ENCODE measurements at places on chromosomes 5 and 9.
A peak's percentile ranks its signal among the peaks of the same experiment; 100 is the strongest.

DNA sequence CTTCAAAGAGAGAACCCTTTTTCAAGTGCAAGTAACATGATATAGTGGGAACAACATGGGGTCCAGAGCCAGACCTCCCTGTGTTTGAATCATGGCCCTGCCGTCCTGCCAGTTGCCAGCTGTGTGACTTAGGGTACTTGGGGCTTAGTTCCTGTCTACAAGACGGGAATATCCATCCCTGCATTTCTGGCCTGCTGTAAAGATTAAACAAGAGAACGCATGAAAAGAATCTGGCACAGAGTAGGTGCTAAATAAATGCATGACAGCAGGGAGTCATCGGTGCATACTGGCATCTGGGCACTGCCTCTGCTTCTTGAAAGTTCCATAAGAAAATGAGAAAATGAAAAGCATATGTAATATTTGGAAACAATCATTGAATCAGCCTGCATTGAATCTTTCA is 77.8 kb upstream of the PRRC1 start:
- DNase-seq, result no peak
- H3K27ac ChIP-seq, result no peak overlapping the region
- H3K4me1 ChIP-seq, result no peaks in the 10 kb centered on the region

DNA sequence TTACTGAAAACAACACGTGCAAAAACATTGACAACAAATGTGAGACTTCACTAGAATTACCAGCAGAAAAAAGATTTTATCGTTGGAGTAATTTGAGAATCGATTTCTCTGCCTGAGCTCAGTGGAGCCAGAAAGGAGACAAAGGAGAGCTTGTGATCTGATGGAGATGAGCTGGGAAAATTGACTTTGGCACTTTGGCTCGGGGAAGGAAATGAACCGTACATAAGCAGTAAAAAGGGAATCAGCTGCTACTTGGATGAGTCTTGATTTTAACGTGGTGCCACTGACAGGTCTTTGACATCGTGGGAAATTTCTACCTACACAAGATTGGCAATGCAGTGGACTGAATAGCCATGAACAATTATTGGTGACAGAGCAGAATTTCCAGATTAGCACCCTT is 244.7 kb upstream of the RPS23 start:
- H3K4me3 ChIP-seq, result no peak overlapping the region
- no peaks in the 10 kb centered on the region for H3K27me3 ChIP-seq
- no peak overlapping the region for H3K27ac ChIP-seq
- DNase-seq, result no peak
- H3K4me1 ChIP-seq, result peaks cover 4% of the 10 kb centered on the region
- H3K36me3 ChIP-seq, result no peaks in the 10 kb centered on the region

- DNase-seq, result no peak
- H3K27me3 ChIP-seq, result no peaks in the 10 kb centered on the region
- H3K4me3 ChIP-seq, result no peak overlapping the region
- H3K27ac ChIP-seq, result no peak overlapping the region
- no peaks in the 10 kb centered on the region for H3K4me1 ChIP-seq
Measured at GRCh38 chr5:133108481-133108921, 56.7 kb downstream of the HSPA4 start.

DNA sequence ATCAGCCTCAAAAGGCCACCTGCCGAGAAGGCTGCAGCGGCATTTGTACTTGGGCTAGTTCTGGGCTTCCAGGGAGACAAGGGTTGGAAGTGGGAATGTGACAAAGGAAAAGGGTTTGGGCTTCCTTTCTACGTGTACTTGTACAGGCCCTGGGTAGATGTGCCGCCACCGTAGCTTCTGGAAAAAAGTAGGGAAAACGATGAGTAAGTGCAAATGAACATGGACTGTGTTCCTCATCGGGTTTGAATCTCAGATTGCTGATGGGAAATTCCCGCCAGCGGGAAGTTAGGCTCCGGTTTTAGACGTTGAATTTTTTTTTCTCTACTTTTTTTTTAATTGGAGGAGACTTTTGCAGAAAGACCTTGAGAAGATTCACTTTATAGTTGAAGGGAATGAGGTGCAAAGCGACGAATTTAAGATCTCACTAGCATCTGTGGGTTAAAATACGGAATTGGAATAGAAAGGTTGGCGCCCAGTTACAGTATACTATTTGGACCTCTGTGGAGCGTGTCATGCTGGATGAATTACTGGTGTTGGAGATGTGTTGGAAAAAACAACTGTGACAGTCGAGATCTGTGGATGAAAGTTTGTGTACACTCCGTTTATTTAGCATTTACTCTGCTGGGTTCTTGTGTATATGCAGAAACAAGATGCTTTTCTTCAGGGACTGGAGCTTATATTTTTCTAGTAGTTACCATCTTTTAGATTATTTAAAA is 1.2 kb downstream of the G3BP1 start:
- 0 out of 2 replicates have a peak overlapping the region, but pooled peaks have one; percentile 90 for H3K27ac ChIP-seq
- DNase-seq, result no peak
- peak overlapping the region; percentile 99 for H3K4me3 ChIP-seq
- peaks cover 15% of the 10 kb centered on the region for H3K4me1 ChIP-seq

GRCh38 chr5:94180761-94181160 is 437.6 kb downstream of the KIAA0825 start:
- H3K4me3 ChIP-seq, result no peak overlapping the region
- no peaks in the 10 kb centered on the region for H3K27me3 ChIP-seq
- H3K27ac ChIP-seq, result no peak overlapping the region
- peaks cover 8% of the 10 kb centered on the region for H3K4me1 ChIP-seq
- no peak for DNase-seq
- no peaks in the 10 kb centered on the region for H3K36me3 ChIP-seq

DNA sequence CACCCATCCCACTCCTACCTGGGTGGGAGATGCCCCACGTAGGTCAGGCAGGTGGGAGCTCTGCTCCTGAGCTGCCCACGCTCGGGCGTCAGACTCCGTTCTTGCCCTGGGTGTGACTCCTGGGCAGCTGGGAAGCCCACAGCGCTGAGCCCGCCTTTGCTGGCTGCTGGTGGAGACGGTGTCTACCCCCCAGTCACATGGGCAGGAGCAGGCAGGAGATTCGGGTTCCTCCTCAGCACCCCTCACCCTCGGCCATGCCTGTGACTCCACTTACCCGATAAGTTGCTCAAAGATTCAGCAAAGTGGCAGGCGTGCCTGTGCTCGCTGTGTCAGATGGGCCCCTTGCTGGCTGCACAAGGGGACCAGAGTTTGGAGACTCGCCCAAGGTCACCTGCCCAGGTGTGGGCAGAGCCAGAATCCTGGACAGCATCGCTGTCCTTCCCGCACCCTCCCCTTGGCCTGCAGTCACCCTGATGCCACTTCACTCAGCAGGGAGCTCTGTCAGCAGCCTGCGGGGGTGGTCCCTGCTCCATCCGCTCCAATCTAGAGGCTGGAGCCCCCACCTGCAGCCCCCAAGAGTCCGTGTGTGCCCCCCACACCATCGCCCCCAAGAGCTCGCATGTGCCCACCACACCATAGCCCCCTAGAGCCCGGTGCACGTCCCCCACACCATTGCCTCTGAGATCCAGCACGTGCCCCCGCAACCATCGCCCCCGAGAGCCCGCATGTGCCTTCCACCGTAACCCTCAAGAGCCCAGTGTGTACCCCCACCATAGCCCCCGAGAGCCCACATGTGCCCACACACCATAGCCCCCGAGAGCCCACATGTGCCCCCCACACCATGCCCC is 4.2 kb downstream of the LCN1 start:
- H3K4me1 ChIP-seq, result peaks cover 8% of the 10 kb centered on the region
- DNase-seq, result no peak
- no peaks in the 10 kb centered on the region for H3K27me3 ChIP-seq
- H3K4me3 ChIP-seq, result no peak overlapping the region

- no peak overlapping the region for H3K27ac ChIP-seq
- DNase-seq, result no peak
Measured at GRCh38 chr5:21823588-21823987, 1029.6 kb downstream of the CDH12 start.

GRCh38 chr5:69485471-69485870 is 7.1 kb upstream of the OCLN start:
- H3K4me1 ChIP-seq, result peaks cover 2% of the 10 kb centered on the region
- H3K36me3 ChIP-seq, result no peaks in the 10 kb centered on the region
- DNase-seq, result no peak
- no peak overlapping the region for H3K27ac ChIP-seq
- no peaks in the 10 kb centered on the region for H3K27me3 ChIP-seq

- H3K27ac ChIP-seq, result no peak overlapping the region
- H3K4me1 ChIP-seq, result peaks cover 22% of the 10 kb centered on the region
- H3K27me3 ChIP-seq, result no peaks in the 10 kb centered on the region
- no peak for DNase-seq
- no peaks in the 10 kb centered on the region for H3K36me3 ChIP-seq
Measured at GRCh38 chr9:126650404-126651341, 36.9 kb downstream of the LMX1B start.

GRCh38 chr5:131996210-131997025 is 15.0 kb downstream of the ACSL6 start:
- no peak overlapping the region for H3K4me3 ChIP-seq
- no peak overlapping the region for H3K27ac ChIP-seq
- H3K36me3 ChIP-seq, result no peaks in the 10 kb centered on the region
- DNase-seq, result no peak
- H3K27me3 ChIP-seq, result no peaks in the 10 kb centered on the region
- no peaks in the 10 kb centered on the region for H3K4me1 ChIP-seq

- no peaks in the 10 kb centered on the region for H3K4me1 ChIP-seq
- no peaks in the 10 kb centered on the region for H3K27me3 ChIP-seq
- DNase-seq, result no peak
Measured at GRCh38 chr9:134462318-134462717, 136.1 kb downstream of the RXRA start.

GRCh38 chr9:113503131-113503541 is 39.6 kb downstream of the RGS3 start:
- DNase-seq, result no peak
- H3K4me3 ChIP-seq, result no peak overlapping the region
- peaks cover 15% of the 10 kb centered on the region for H3K4me1 ChIP-seq

DNA sequence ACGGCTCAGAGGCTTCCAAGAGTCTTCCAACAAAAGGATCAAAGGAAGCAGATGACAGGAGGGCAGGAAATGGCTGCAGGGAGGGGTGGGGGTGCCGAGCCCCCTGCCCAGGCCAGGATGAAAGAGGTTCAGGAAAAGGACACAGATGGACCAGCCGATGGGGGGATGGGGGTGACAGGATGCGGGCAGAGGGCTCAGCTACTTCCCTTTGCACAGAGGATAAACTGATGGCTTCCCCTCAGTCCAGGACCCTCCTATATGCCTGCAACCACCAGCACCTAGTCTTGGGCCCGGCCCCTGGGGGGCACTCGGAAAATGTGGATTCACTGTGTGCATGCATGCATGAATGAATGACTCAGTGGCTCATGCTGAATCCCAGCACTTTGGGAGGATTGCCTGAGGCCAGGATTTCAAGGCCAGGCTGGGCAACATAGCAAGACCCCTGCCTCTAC is 148.2 kb downstream of the C9orf50 start:
- H3K36me3 ChIP-seq, result no peaks in the 10 kb centered on the region
- peaks cover 5% of the 10 kb centered on the region for H3K4me1 ChIP-seq
- H3K27ac ChIP-seq, result no peak overlapping the region
- H3K27me3 ChIP-seq, result no peaks in the 10 kb centered on the region

GRCh38 chr9:113350107-113350661 is 843 bp downstream of the BSPRY start:
- peaks cover 14% of the 10 kb centered on the region for H3K4me1 ChIP-seq
- H3K4me3 ChIP-seq, result peak overlapping the region; percentile 78
- H3K27ac ChIP-seq, result no peak overlapping the region
- DNase-seq, result no peak
- H3K36me3 ChIP-seq, result no peaks in the 10 kb centered on the region

DNA sequence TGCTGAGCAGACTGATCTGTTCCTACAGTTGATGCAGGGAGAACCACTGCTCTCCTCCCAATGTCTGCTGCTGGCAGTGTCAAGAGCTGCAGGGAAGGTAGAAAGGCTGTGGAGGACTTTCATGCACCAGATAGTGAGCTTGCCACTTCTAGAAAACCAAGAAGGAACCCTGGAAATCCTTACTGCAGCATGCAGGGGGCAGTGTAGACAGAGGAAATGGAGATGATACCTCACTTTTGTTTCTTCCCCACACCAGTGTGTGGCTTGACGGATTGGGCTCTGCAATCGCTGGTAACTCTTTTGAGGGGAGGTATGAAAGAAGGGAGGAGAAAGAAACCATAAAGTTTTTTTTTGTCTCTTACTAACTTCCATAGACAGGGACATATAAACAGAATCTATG is 480.7 kb downstream of the DMAC1 start:
- no peaks in the 10 kb centered on the region for H3K36me3 ChIP-seq
- no peaks in the 10 kb centered on the region for H3K27me3 ChIP-seq
- no peak for DNase-seq
- no peak overlapping the region for H3K27ac ChIP-seq
- no peaks in the 10 kb centered on the region for H3K4me1 ChIP-seq

DNA sequence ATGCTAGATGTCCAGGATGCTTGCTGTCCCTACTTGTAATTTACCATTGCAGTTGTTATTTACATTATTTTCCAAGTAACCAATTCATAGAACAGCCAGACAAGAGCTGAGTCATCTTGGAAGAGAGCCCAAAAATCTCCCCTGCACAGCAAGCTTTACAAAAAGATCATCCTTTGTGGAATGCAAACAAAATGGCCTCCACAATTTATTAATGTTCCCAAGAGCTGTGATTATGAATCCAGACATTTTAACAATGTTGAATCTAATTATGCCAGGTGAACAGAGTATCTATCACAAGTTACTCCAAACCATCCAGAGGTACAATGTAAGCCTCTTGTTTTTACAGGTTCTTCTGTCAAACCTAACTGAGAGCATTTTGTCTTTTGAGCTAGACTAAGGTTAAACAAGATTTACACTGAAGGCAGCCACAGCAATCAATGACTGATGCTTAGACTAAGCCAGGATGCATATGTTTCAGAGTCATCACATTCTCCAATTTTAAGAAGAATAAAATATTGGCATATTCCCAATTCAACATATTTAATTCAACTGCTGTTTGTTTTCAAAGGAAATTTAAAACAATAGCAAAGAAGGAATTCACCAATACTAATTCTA is 95.3 kb upstream of the SLC12A2 start:
- H3K4me3 ChIP-seq, result no peak overlapping the region
- no peaks in the 10 kb centered on the region for H3K36me3 ChIP-seq
- no peak overlapping the region for H3K27ac ChIP-seq
- no peak for DNase-seq

DNA sequence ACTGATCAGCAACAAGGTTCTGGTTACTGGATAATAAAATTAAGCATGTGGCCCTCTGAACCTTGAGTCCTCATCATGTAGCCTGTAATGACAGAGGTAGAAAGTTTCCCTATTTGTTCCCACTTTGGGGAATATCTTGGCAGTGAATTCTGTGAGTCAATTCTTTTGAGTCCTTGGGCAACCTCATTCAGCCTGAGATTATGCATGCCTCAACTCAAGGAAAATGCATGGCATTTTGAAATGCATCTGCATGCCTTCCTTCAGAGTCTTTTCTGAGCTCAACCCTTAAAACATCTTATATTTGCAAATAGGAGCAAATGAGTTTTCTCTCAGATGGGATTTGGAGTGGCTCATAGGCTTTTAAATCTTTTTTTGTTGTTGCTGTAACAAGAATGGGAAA is 218.1 kb upstream of the CD180 start:
- peak; percentile 19 for DNase-seq
- H3K27me3 ChIP-seq, result no peaks in the 10 kb centered on the region
- no peaks in the 10 kb centered on the region for H3K36me3 ChIP-seq
- H3K4me3 ChIP-seq, result 0 out of 2 replicates have a peak overlapping the region, but pooled peaks have one; percentile 9

Data from H1 (cell line).